ENCODE measurements at places on chromosomes 11 and 22.

DNA sequence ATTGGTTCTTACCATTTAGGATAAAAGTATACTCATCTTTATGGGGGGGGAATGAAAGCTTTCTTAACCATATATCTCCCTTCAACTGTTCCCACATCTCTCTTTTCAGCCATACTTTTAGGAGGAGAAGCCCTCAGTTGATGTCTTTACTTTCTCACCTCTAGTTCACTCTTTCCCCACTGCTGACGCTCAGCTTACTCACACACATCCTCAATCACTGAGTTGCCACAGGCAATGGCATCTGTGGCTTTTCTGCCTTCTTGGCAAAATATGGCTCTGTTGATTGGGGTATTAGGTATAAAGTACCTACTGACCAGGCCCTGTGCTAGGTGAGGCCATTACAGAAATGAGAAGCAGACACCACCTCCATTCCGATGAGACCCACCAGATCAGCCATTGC is 12.2 kb upstream of the AP1B1 start:
- no peak for DNase-seq

- no peak for DNase-seq
Observed at GRCh38 chr11:73464347-73464746, 88.1 kb downstream of the RELT start.

DNA sequence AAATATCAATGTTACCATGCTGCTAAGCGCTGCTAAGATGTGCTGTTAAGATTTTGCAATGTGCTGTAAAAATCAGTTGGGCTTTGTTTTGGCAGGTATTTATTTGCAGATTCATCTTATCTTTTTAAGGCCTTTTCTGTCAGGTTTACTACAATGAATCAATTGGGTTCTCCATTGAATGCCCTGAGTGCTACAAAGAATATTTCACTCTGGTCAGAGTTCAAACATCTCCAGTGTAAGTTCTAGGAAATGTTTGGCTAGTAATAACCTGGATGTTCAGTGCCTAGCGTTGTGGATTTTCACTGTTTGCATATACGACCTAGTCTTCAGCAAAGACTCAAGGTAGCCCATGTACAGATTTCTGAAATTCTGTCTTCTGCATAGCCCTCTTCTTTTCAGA is 36.0 kb downstream of the RSF1 start:
- no peak for DNase-seq

GRCh38 chr11:74870485-74870884 is 78.4 kb downstream of the XRRA1 start:
- no peak for DNase-seq

DNA sequence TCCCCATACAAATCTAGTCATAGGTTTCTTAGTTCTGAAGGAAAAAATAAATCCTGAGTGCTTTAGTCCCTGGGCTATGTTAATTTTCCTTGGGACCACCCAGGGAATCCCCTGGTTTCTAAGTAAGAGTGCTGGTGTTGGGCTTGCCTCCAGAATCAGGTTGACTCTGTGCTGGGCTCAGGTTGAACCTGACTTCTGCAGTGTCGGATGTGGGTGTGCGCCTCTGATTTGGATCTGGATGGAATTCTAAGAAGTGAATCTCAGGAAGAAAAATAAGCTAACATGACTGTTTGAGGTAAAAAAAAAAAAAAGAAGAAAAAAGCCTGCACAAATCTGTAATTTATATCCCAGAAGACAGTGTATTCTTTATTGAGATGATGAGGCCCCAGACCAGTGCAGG is 29.0 kb upstream of the NELL1 start:
- no peak for DNase-seq

- peak; percentile 13 for DNase-seq
Observed at GRCh38 chr11:57248780-57249383, 11.8 kb upstream of the APLNR start.

DNA sequence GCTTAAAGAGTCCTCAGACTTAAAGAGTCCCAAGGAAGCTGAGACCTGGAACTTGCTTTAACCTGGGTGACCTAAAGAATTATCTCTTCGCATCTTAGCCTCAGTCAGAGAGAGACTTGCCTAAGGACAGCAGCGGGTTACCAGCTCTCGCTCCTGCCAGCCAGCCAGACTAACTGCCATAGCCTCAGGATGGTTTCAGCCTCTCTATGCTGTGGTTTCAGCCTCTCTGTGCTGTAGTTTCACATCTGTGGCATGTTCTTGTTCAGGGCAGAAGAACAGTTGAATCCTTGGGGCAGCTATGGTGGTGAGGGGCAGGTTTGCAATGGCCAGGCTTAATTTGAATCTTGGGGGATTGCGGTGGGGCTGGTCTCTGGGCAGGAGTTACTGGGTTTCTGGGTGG is 2.3 kb downstream of the FRMD8 start:
- DNase-seq, result no peak

DNA sequence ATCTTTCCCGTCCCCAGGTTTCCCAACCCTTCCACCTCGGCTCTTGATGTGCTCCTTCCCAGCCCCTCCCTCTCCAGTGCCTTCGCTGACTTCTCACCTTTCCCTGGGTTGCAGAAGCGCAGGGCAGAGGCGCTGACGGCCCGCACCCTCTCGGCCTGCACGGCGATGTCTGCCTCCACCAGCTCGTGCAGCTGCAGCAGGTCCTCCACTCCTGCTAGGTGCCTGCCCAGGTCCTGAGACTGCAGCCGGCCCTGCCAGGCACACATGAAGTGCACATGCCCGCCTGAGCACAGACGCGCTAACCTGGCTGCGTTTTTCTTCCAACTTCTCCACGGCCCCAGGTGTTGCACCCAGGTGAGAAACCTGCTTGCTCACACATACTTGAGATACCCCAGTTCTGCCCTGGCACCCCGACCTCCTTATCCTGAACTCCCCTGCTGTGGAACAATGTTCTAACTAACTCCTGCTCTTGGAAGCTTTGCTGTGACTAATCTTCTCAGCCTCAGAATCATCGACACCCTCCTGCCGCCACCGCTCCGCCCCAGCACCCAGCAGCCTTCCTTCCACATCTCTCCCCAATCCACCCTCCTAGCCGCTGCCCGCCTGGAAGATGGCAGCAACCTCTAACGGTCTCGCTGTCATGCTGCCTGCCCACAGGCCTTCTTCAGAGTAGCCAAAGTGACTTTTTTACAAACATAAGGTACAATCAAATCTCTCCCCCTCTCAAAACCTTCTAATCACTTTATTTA is 23.3 kb downstream of the SPTBN2 start:
- no peak for DNase-seq

DNA sequence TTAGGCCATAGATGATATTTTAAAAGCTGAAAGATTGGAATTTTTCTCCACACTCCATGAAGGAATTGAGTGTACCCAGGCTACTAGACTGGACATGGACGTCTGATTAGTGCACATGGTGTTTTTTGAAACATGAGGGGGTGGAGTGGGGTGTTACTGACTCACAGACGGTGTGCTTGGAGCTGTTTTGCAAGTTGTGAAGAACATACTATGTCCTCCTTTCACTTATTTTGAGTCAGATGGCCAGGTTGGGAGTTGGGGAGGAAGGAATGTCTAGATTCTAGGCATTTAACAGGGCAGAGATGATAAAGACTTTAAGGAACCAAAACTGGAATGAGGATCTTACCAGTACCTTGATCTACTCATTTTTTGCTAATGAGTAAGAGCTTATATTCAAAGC is 158.1 kb upstream of the MTNR1B start:
- DNase-seq, result no peak

- no peak for DNase-seq
Observed at GRCh38 chr11:116175707-116176106, 597.1 kb downstream of the BUD13 start.

- no peak for DNase-seq
Observed at GRCh38 chr11:64035576-64035975, at the start of gene FLRT1. Gene FLRT1, plus strand, starts transcription at chr11:64035931. Its CDS starts 80,337 bp downstream, at chr11:64116268.

DNA sequence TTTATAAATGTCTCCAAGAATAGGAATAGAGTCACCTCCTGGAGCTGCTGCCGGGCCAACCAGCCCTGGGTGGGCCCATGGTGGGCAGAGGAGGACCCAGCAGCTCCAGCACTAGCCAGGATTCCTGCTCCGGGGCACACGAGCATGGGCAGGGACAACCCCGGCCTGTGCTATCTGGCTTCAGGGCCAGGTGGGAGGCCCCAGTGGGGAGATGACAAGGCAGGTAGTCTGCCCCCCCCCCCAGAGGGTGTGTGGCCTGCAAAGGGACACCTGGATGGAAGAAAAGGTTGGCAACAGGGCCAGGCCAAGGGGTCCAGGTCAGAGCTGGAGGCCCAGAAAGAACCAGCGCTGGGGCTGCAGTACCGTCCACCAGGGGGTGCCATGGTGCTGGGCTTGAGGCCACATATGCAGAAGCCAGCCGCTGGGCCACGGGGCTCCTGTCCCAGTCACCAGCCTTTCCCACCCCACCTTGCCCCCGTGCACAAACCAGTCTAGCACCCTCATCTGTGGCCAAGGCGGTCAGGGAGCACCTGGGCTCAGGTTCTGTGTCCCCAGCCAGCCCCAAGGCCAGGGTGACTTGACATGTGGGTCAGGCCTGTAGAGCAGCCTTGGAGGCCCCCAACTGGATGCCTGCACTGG is 3.4 kb downstream of the TSPAN32 start:
- peak; percentile 87 for DNase-seq

- no peak for DNase-seq
Observed at GRCh38 chr11:120073196-120073595, 64.7 kb downstream of the TRIM29 start.

DNA sequence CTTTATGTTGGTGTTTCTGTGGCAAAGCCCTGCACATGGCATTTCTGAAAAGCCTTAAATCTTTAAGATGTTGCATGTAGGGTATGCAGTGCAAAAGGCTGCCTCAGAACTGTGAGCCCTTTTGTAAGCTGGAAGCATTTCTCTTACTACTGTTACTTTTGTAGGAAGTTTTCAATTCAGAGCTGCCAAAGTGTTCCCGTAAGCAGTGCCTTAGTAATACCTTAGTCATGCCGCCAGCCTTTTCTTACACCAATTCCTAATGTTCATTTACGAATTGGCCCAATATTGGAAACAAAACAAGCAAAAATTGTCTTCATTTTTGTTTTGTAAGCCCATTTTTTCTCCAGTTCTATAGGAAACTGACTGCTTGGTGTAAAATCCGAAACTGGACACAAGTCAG is 67.4 kb upstream of the RASSF10 start:
- no peak for DNase-seq

- no peak for DNase-seq
Observed at GRCh38 chr11:68784653-68785052, 33.3 kb upstream of the TESMIN start.

DNA sequence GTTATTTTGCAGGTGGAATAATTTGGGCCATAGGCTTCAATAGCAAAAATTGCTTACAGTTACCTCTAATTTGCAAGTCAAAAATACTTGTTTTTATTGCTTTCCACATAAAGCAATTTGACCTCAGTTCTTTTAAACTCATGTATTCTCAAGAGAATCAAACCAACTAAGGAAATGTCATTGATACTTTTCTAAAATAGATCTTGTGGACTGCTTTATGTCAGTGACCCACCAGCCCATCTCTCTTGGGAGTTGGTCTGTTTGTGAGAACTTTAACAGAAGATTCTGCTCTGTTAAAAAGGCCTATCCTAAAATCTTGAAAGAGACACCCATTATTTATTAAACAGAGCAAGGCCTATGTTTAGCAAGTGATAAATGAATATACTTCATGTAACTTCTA is 75.2 kb downstream of the DDIAS start:
- DNase-seq, result no peak

DNA sequence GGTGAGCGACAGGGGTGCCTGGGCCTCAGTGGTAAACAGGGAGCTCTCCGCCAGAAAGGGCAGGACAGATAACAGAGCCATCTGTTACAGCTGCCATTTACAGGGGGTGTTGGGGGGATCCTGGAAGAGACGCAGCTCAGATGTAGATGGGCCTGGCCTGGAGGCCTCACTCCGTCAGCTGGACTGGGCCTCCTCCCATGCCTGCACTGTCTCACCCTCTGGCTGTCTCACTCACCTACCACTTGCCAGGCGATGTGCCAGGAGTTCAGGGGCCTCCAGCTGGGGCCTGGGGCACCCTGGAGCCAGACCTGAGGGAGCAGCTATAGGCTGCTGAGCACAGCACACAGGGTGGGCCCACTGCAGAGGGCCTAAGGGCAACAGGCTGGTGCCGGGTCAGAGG is 16.3 kb upstream of the SUSD2 start:
- no peak for DNase-seq

- no peak for DNase-seq
Observed at GRCh38 chr11:15139096-15139770, 24.5 kb downstream of the INSC start.

DNA sequence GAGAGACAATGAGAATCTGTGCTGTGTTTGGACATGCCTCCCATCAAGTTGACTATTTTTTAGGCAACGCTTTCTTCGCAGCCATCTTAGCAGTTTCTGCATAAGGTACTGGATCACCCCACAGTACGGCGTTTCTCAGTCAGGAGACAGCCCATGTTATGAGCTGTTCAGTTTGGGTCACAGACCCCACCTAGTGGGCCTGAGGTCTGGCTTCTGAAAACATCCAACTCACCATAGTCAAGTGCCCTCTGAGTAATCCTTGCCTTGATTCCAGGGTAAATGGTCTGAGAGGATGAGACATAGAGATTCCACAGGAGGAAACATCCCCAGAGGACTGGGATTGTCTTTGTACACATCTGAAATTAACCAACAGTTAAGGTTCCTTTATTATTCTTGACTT is 7.2 kb downstream of the BPIFC start:
- DNase-seq, result no peak

GRCh38 chr11:86143087-86144030 is 74.5 kb upstream of the PICALM start:
- DNase-seq, result no peak

DNA sequence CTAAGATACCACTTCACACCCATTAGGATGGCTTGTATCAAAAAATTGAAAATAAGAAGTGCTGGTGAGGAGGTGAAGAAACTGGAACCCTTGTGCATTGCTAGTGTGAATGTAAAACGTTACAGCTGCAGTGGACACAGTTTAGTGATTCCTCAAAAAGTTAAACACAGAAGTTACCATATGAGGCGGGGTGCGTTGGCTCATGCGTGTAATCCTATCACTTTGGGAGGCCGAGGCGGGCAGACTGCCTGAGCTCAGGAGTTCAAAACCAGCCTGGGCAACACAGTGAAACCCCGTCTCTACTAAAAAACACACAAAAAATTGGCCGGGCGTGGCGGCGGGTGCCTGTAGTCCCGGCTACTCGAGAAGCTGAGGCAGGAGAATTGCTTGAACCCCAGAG is 43.5 kb downstream of the SGSM3 start:
- DNase-seq, result no peak

- DNase-seq, result no peak
Observed at GRCh38 chr22:20610243-20610686, 102.9 kb downstream of the MED15 start.

GRCh38 chr11:80846979-80847378 is 1406.1 kb upstream of the TENM4 start:
- DNase-seq, result no peak
